ENCODE measurements at places on chromosomes 2 and 18.

DNA sequence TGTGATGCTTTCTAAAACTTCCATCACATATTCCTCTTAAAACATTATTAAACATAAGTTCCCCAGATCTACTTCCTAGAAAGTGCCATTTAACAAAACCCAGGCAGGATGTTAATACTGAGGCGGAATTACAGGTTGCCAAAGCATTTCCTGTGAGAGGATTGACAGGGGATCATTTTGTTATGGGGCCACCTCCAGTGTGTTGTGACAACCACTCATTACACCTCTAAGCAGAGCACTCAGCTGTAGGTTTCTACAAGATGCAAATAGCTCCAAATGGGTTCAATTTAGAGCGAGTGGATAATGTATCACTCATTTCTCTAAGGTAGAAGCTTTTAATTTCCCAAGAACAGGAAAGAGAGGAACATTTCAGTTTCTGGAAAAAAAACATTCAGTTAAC, 1429.5 kb upstream of the ACVR2A start:
- DNase-seq: no peak

- DNase-seq: no peak
Observed at GRCh38 chr2:190864375-190864774, 16.2 kb upstream of the GLS start.

DNA sequence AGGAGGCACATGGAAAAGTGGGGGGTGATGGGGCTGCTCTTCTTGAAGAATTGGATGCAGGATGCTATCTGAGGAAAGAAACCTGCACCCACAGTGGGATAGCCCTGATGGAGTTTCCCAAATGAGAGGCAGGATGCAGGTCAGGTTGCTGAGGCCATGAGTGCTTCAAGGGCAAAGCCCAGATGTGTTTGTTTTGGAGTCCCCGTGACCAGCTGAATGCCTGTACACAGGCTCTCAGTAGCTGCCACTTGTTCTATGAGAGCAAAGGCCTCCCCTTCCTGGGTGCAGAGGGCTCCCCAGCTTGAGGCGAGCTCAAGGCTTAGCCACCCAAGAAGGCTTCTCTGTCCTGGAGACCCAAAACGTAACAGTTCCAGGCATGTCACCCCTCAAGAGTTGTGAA, 192.7 kb downstream of the SEPTIN10 start:
- no peak for DNase-seq

DNA sequence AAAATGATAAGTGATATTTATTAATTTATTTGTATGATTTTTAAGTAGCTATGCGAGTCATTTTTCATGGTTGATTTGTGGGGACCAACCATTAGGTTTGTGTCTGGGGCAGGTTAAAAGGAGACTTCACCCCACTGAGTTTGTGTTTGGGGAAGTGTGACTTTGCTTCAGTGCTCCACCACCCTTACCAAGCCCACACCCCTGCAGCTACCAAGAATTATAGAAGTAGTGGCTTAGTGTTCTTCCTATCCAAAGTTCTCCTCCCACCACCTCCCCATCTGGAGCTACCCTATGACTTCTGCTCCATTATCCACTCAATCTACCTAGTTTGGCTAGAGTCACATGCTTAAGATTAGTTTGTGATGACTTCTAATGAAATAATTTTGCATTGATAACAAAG, 182.1 kb upstream of the ZEB2 start:
- DNase-seq: no peak

All from dermis blood vessel endothelial cell (primary cell).